Natural killer cell treated with Interleukin-12 subunit alpha and Interleukin-12 subunit beta and Interleukin-15 and Interleukin-18, amount 100 ng/mL, for 72 hours (primary cell): ENCODE measurements at places on chromosomes 12 and 14. TPM values are rescaled to one million over a fixed set of nuclear protein-coding genes. Genes with fewer than 3 reads are reported as not detected.

The LALBA gene
- total RNA-seq = not detected

The NKX2-1 gene
- total RNA-seq = not detected

The DYNLL1 gene
- total RNA-seq = 267 TPM

The NTF3 gene
- not detected for total RNA-seq

The ATXN2 gene
- 32.8 TPM for total RNA-seq

DNA sequence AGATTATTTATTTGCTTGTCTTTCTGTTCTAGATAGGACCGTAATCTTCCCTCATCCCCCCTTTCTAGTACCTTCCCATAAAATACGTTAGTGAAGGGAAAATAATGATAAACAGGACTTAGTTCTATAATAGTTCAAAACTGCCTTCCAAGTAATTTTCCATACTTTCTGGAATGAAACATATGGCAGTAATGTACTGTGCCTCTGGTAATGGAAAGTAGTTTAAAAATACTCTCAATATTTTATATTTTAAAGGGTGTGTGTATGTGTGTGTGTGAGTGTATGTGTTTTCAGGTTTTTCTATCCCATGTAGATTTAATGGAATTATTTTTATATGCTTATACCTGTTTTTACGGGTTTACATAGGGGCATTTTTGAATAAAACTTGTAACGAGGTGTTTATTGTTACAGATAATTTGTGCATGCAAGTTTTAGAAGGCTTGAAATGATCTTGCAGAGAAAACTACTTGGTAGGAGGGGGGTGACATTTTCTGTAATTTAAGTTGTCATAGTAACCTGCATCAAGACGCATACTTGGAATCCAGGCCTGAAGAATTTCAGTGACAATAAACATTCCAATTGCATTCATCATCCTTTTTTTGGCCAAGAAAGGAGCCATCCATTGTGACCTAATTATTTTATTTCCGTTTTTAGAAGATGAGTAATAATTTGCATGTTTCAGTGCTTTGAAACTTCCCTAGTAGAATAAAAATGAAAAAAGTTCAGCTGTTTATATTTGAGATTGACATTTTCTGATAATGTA is 38.9 kb downstream of the RASSF8 start:
- H3K27me3 ChIP-seq = peaks cover 3% of the 10 kb centered on the region
- no peak overlapping the region for H3K4me3 ChIP-seq
- no peak for DNase-seq
- H3K27ac ChIP-seq = no peak overlapping the region
- H3K4me1 ChIP-seq = no peaks in the 10 kb centered on the region
- no peaks in the 10 kb centered on the region for H3K36me3 ChIP-seq

- H3K36me3 ChIP-seq = no peaks in the 10 kb centered on the region
- H3K27me3 ChIP-seq = peaks cover 16% of the 10 kb centered on the region
These were observed 18.7 kb downstream of the MANSC1 start for GRCh38 chr12:12331244-12331771.

GRCh38 chr12:89551747-89552146 is 25.9 kb upstream of the POC1B start:
- no peak for DNase-seq
- peaks cover 5% of the 10 kb centered on the region for H3K4me1 ChIP-seq
- no peak overlapping the region for H3K27ac ChIP-seq
- H3K4me3 ChIP-seq = no peak overlapping the region

- no peak for DNase-seq
- no peaks in the 10 kb centered on the region for H3K4me1 ChIP-seq
- H3K27ac ChIP-seq = no peak overlapping the region
- H3K36me3 ChIP-seq = no peaks in the 10 kb centered on the region
- peaks cover 2% of the 10 kb centered on the region for H3K27me3 ChIP-seq
These were observed 19.5 kb upstream of the GAS2L3 start for GRCh38 chr12:100553936-100554335.

DNA sequence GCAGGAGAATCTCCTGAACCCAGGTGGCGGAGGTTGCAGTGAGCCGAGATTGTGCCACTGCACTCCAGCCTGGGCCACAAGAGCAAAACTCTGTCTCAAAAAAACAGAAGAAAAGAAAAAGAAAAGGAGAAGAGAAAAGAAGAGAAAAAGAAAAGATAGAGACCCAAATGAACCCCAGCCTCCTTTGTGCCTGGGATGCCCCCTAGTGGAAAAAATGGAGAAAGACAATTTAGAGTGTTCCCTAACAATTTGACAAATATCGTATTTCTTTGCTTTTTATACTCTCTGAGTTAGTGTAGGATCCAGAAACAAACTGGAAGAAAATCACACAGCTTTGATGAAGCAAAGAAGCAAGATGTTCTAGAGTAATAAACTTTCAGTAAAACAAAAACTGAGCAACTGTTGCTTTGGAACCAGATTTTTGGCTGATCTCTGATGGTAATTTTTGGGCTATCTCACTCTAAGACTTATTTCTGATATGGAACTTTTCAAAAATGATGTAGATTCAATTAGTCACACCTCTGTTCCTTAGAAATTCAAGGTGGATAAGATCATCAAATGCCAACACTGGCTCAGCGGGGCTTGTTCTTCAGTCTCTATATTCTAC is 18.6 kb upstream of the PRKAB1 start:
- peaks cover 12% of the 10 kb centered on the region for H3K27me3 ChIP-seq
- H3K4me3 ChIP-seq = no peak overlapping the region
- DNase-seq = no peak
- peaks cover 6% of the 10 kb centered on the region for H3K36me3 ChIP-seq

DNA sequence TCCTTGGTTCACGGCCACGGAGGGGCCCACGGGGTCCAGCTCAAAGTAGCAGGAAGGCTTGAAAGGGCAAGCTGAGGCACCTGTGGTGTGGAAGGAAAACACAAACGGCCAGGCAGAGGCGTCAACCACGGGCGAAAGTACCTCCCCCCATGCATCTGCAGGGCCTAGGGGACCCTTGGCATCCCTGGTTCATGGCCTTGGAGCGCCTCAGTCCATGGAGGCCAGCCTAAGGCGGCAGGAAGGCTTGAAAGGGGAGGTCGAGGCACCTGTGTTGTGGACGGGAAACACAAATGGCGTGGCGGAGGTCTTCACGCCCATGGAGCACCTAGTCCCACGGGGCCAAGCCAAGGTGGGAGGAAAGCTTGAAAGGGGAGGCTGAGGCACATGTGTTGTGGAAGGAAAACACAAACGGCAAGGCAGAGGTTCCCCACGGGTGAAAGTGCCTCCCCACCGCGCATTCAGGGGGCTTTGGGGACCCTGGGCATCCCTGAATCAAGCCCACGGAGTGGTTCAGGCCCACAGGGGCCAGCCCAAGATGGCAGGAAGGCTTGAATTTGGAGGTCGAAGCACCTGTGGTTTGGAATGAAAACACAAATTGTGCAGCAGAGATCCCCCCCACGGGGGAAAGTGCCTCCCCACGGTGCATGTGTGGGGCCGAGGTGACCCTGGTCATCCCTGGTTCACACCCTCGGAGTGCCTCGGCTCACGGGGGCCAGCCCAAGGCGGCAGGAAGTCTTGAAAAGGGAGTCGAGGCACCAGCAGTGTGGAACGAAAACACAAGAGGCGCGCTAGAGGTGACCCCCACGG is 380.8 kb downstream of the ALG10 start:
- no peak overlapping the region for H3K4me3 ChIP-seq
- no peaks in the 10 kb centered on the region for H3K4me1 ChIP-seq
- DNase-seq = peak; percentile 56
- H3K27ac ChIP-seq = no peak overlapping the region
- no peaks in the 10 kb centered on the region for H3K27me3 ChIP-seq
- H3K36me3 ChIP-seq = peaks cover 17% of the 10 kb centered on the region

DNA sequence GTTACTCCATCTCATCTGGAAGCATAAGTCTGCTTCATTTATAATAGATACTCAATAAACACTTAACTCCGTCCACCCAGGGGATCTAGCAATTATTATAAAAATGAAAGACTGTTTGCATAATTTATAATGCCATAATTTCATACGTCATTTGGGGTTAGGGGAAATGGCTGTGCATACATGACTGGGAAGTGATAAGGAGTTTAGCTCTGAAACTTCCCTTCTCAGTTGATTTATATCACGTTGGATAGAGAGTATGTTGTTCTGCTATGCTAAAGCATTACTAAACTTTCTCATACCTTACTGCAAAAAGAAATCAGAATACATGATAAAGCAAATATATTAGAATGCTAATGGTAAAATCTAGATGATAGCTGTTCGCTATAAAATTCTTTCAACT is 90.4 kb upstream of the DYNC1H1 start:
- H3K4me3 ChIP-seq = no peak overlapping the region
- no peak for DNase-seq
- H3K27me3 ChIP-seq = no peaks in the 10 kb centered on the region
- peak overlapping the region; percentile 34 for H3K27ac ChIP-seq
- peaks cover 64% of the 10 kb centered on the region for H3K4me1 ChIP-seq

DNA sequence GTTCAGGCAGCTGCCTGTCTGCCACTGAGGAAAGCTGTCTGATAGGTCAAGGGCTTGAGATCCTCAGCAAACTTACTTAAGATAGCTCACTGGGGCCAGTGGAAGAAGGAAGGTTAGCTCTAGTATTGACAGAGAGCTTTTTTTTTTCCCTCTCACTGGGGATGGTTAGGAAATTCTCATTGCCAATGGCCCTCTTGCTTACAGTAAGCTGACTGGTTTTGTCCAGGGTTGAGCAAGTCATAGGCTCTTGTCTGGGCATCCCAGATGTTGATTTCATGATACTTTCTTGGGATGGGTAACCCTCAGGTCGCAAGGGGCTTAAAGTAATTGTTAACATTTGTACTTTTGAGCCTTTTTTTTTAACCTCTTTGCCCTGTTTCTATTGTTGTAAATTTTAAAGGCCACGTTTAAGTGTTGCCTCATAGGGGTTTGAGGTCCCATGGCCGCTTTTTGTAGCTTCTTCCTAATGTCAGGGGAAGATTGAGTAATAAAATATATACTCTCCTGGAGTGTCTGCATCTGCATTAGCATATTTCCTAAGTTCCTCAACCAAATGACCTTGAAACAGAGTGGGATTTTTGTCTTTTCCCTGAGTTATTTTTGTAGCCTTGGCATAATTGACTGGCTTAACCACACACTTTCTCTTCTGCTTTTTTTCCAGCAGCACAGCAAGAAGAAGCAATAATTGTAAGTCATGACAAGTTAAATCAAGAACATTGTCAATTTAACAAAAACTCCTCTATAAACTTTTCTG is 716.0 kb downstream of the LRFN5 start:
- H3K36me3 ChIP-seq = peaks cover under 1% of the 10 kb centered on the region
- DNase-seq = no peak

GRCh38 chr12:24252602-24253001 is 303.1 kb upstream of the SOX5 start:
- no peak overlapping the region for H3K27ac ChIP-seq
- no peak for DNase-seq
- H3K36me3 ChIP-seq = no peaks in the 10 kb centered on the region

GRCh38 chr12:76020731-76021672 is 10.6 kb downstream of the PHLDA1 start:
- peak; percentile 85 for DNase-seq
- no peaks in the 10 kb centered on the region for H3K36me3 ChIP-seq
- peak overlapping the region; percentile 83 for H3K4me3 ChIP-seq
- H3K27me3 ChIP-seq = no peaks in the 10 kb centered on the region

DNA sequence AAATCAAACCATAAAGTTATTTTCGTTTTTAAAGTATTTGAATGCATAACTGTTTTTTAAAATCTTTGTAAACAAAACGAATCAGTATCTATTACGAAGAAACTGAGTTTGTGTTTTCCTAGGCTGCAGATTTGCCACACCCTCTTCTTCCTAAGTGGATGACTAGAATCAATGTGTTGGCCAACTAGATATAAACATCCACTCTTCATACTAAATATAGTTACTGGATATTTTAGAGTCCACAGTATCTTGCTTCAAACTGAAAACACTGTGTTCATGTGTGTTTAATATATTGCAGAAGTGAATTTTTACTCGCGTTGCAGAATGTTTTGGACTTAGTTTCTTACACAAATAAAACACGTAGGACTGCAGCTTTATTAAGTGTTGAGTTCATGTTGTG is 63.2 kb downstream of the KLHL28 start:
- no peaks in the 10 kb centered on the region for H3K27me3 ChIP-seq
- H3K27ac ChIP-seq = peak overlapping the region; percentile 84
- peak overlapping the region; percentile 82 for H3K4me3 ChIP-seq
- DNase-seq = no peak
